ENCODE measurements at places on chromosomes 2 and 18. TPM values are rescaled to one million over a fixed set of nuclear protein-coding genes. Genes with fewer than 3 reads are reported as not detected.

The MSTN gene
- total RNA-seq, result not detected

The LOXHD1 gene
- total RNA-seq, result not detected

The BOD1L2 gene
- total RNA-seq, result not detected

The POTEJ gene
- not detected for total RNA-seq

The STAT4 gene
- 0.74 TPM for total RNA-seq

DNA sequence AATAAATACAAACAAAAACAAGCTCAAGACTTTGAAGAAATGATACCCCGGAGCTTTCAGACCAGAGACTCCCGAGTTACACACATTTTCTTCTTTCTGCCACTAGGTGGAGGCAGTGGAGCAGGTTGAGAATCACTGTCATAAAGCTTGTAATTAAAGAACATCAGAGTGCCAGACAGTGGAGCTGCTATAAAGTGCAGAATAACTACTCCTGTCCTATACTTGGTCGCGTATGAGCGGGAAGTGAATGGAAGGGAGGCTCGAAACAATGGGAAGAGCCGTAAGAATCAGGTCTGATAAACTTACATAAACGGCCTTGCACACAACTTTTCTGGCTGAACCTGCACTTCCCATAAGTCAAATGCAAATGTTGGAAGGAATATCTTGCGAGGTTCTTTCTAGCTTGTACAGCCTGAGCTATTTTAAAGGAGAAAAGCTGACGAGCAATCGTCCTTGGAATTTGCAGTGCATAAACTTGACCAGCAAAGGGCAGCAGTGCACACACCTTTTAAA is 189.0 kb downstream of the RPIA start:
- no peaks in the 10 kb centered on the region for H3K36me3 ChIP-seq
- H3K4me3 ChIP-seq, result no peak overlapping the region
- peaks cover 13% of the 10 kb centered on the region for H3K4me1 ChIP-seq
- DNase-seq, result no peak
- no peak overlapping the region for H3K27ac ChIP-seq

GRCh38 chr18:286515-287310 is 18.9 kb upstream of the THOC1 start:
- DNase-seq, result no peak
- H3K27me3 ChIP-seq, result no peaks in the 10 kb centered on the region
- no peak overlapping the region for H3K27ac ChIP-seq
- H3K4me3 ChIP-seq, result no peak overlapping the region
- H3K4me1 ChIP-seq, result no peaks in the 10 kb centered on the region

- no peaks in the 10 kb centered on the region for H3K4me1 ChIP-seq
- DNase-seq, result no peak
Observed at GRCh38 chr2:214865400-214865799, 55.9 kb upstream of the BARD1 start.

- no peak overlapping the region for H3K4me3 ChIP-seq
- no peaks in the 10 kb centered on the region for H3K27me3 ChIP-seq
- H3K27ac ChIP-seq, result no peak overlapping the region
- no peaks in the 10 kb centered on the region for H3K4me1 ChIP-seq
- H3K36me3 ChIP-seq, result no peaks in the 10 kb centered on the region
Observed at GRCh38 chr2:157440404-157441071, 3.4 kb downstream of the CYTIP start.

DNA sequence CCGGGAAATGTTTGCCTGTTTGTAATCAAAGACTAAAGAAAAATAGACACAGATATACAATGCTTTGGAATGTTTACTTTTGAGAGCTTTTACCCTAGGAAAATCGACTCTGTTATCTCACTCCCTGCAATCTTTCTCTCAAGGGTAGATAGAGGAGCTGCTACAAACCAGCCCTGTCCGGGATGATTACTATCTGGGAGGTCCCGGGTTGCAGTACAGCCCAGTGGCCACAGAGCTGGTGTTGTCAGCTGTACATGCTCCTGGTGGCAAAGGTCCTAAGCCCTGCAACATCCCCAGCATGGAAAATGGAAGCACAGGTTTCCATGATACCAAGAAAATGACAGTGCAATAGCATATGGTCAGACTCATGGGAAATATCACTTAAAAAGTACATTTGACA is 570.5 kb upstream of the SOX11 start:
- peak; percentile 57 for DNase-seq
- H3K27me3 ChIP-seq, result no peaks in the 10 kb centered on the region
- H3K4me1 ChIP-seq, result peaks cover 6% of the 10 kb centered on the region
- no peak overlapping the region for H3K4me3 ChIP-seq
- H3K27ac ChIP-seq, result no peak overlapping the region

DNA sequence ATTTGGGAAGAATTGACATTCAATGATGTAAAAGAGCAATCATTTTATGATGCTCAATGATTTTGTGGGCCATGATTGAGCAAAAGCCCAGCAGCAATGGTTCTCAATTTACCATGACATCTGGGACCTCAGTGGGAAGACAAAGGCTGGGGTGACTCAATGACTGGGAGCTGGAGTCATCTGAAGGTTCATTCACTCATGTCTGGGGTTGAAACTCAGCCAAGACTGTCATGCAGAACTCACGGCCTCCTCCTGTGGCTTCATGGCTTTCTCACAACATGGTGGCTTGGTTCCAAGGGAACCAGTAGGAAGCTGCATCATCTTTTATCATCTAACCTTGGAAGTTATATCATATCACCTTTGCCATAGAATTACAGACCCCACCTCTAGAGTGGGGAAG is 45.1 kb upstream of the CD226 start:
- H3K4me3 ChIP-seq, result no peak overlapping the region
- peaks cover 15% of the 10 kb centered on the region for H3K36me3 ChIP-seq
- no peak overlapping the region for H3K27ac ChIP-seq
- H3K4me1 ChIP-seq, result peaks cover 1% of the 10 kb centered on the region
- H3K27me3 ChIP-seq, result no peaks in the 10 kb centered on the region

DNA sequence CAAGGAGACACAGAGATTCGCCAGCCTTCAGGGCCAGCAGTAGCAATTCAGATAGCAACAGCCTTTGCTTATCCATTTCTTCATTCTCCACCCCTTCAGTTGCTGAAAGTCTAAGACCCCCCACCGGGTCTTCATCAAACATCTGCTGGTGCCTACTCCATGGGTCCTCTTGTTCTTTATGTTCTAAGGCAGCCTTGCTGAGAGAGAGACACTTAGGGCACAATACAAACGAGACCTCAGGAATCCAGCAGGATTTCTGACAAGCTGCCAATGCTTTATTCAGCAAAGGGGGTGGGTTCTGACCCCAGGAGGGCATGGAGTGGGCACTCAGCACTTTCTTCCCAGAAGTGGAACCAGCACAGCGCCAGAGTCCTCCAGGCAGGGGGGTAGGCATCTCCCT is 36.2 kb upstream of the CNGA3 start:
- H3K27me3 ChIP-seq, result peaks cover 6% of the 10 kb centered on the region
- no peaks in the 10 kb centered on the region for H3K4me1 ChIP-seq
- H3K36me3 ChIP-seq, result peaks cover 6% of the 10 kb centered on the region
- no peak overlapping the region for H3K27ac ChIP-seq

GRCh38 chr2:98341241-98341640 is 5.0 kb upstream of the CNGA3 start:
- peaks cover 13% of the 10 kb centered on the region for H3K36me3 ChIP-seq
- H3K4me1 ChIP-seq, result peaks cover 25% of the 10 kb centered on the region
- H3K27me3 ChIP-seq, result peaks cover 6% of the 10 kb centered on the region
- H3K27ac ChIP-seq, result no peak overlapping the region
- H3K4me3 ChIP-seq, result no peak overlapping the region

GRCh38 chr2:96325041-96325883 is at the start of gene ITPRIPL1:
Gene ITPRIPL1 (plus strand): TSS chr2:96325317. CDS start chr2:96325840, 523 bp downstream.
- H3K4me1 ChIP-seq, result no peaks in the 10 kb centered on the region
- peaks cover 23% of the 10 kb centered on the region for H3K27me3 ChIP-seq
- H3K27ac ChIP-seq, result no peak within 1 kb of the TSS
- DNase-seq, result peak; percentile 46
- H3K4me3 ChIP-seq, result peak within 1 kb of the TSS; percentile 80
- peaks cover 4% of the 10 kb centered on the region for H3K36me3 ChIP-seq

- no peak overlapping the region for H3K27ac ChIP-seq
- no peaks in the 10 kb centered on the region for H3K4me1 ChIP-seq
- DNase-seq, result peak; percentile 66
- no peak overlapping the region for H3K4me3 ChIP-seq
Observed at GRCh38 chr18:63022429-63023022, 297.0 kb downstream of the BCL2 start.

GRCh38 chr2:72972352-72973136 is 55.2 kb downstream of the EMX1 start:
- peaks cover 2% of the 10 kb centered on the region for H3K27me3 ChIP-seq
- peaks cover 15% of the 10 kb centered on the region for H3K4me1 ChIP-seq
- no peak overlapping the region for H3K27ac ChIP-seq
- H3K4me3 ChIP-seq, result no peak overlapping the region
- H3K36me3 ChIP-seq, result no peaks in the 10 kb centered on the region

- H3K27me3 ChIP-seq, result no peaks in the 10 kb centered on the region
- H3K4me3 ChIP-seq, result no peak overlapping the region
- H3K4me1 ChIP-seq, result peaks cover 3% of the 10 kb centered on the region
- H3K27ac ChIP-seq, result no peak overlapping the region
- DNase-seq, result no peak
- H3K36me3 ChIP-seq, result no peaks in the 10 kb centered on the region
Observed at GRCh38 chr18:56959120-56959519, 187.8 kb upstream of the BOD1L2 start.

DNA sequence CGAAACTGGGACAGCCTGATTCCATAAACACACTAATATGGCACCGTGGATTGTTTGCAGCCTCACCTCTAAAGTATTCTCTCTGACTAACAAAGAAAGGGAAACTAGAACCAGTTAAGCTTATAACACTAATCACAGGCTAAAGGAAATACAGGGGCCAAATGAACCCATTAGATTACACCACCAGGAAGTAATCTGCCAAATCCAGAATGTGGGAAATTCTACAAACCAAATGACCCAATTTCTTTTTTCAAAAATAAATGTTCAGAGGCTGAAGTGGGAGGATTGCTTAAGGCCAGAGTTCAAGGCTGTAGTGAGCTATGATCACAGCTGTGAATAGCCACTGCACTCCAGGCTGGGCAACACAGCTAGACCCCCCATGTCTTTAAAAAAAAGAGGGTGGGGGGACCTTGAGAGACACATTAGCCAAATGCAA is 1.5 kb upstream of the MPPE1 start:
- H3K4me3 ChIP-seq, result peak overlapping the region; percentile 87
- no peaks in the 10 kb centered on the region for H3K36me3 ChIP-seq
- peaks cover 8% of the 10 kb centered on the region for H3K27me3 ChIP-seq
- peaks cover 2% of the 10 kb centered on the region for H3K4me1 ChIP-seq
- no peak for DNase-seq

GRCh38 chr2:177543007-177543760 is 150.6 kb downstream of the AGPS start:
- peaks cover 40% of the 10 kb centered on the region for H3K4me1 ChIP-seq
- H3K4me3 ChIP-seq, result no peak overlapping the region
- peak overlapping the region; percentile 76 for H3K27ac ChIP-seq
- no peak for DNase-seq
- peaks cover 11% of the 10 kb centered on the region for H3K36me3 ChIP-seq

Measured in glutamatergic neuron (in vitro differentiated cells).